ENCODE measurements at places on chromosomes 12 and 14.

GRCh38 chr14:26415618-26416123, 182.2 kb downstream of the NOVA1 start:
- no peak for DNase-seq

DNA sequence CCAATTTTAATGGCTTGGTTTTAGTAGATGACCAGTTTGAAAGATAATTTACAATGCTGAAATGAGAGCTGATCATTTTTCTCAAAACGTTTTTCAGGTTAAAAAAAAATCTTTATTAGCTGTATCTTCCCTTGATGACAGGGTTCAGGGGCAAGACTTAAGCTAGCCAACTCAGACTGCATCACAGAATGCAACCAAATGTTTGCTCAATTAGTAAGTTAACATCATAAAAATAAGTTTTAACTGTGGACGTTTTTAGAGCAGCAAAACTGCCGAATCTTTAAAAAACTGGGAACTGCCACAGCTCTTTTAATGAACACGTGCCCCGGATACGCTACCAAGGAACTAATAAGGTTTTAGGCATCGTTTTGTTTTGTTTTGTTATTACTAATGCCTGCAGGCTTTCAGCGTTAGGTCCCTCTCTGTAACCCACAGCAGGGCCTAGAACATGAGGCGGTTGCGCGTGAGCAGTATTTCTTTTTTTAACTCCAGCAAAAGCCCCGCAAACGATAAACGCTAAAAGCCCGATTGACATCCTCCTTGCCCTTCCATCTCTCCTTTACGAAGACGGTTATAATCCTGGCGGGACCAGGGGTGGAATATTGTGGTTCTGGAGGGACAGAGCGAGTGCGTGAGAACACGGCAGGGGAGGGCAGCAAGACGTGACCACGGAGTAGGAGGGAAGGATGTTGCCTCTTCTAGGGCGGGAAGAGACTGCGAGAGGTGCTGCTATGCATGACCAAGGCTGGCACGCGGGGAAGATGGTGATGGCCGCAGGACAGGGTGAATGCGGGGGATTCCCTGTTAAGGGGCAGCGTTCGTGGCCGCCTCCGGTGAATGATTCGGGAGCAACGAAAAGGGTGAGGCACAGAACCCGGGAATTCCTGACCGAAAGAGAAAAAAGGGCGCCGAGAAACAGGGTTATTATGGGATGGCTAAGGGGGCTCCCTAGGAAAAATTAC, 652 bp downstream of the SUPT16H start:
- DNase-seq: peak; percentile 17

DNA sequence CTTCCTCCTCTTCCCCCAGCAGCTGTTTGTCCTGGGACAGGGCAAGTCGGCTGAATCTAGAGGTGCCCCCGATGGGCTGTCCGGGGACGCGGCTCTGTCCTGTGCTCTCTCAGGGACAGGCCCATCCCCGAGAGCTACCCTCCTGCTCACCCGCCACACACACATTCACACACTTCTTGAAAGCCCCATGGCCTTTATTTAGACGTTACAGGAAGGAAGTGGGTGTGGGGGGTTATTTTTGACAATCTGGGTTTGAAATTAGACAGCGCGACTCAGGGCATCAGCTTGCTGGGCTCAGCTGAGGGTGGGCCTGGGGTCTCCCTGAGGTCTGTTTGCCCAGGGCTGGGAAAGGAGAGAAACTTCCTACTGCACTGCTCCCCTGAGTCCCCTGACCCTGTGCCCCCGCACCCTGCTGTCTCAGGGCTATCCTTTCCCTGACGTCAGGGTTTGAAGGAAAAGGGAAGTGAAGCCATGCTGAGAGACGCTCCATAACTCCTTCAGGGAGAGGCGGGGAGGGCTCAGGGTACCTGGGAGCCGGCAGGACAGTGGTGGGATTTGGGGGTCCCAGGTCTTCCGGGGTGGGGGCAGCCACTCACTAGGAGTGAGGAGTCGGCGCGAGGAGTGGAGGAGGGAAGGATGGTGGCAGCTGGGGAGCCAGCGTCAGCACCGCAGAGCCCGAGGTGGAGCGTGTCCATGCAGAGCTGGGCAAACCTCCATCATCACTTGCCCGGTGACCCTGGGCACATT, 8.1 kb downstream of the PTPN6 start:
- peak; percentile 64 for DNase-seq

DNA sequence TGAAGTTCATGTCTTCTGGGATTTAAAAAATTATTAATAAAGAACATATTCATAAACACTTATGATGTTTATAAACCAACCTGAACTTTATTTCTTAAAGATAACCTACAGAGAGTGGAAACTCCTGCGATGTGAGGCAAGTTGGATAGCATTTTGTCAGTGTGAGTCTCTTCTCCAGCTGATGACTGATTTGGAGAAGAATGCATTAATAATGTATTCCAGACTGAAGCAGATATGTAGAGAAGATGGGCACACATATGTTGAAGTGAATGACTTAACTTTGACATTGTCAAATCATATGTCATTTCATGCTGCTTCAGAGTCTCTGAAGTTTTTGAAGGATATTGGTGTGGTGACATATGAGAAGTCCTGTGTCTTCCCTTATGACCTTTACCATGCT, 7.3 kb downstream of the HELB start:
- DNase-seq: no peak

DNA sequence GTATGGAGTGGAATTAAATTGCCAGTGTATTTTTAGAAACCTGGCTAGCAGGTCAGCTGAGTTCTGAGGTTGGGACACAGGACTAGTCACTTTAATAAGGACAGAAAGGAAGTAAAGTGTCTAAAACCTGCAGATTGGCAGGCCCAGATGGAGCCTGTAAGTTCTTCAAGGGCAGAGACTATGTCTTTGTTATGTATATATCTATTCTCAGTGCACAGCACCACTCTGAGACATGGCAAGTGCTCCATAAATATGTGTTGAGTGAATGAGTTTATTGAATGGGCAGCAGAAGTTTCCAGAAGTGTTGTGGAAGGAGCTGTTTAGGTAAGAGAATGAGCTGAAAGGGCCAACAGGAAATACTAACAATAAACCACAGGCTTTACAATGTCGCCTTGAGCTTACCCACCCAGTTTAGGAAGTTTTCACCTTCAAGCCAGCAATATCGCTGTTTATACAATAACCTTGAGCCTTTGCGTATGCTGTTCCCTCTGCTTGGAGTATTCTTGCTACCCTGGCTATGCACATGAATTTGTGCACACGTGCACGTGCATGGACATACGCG, 109.5 kb upstream of the TMPO start:
- DNase-seq: no peak

GRCh38 chr14:77859934-77860570, 60.1 kb downstream of the ADCK1 start:
- DNase-seq: no peak

DNA sequence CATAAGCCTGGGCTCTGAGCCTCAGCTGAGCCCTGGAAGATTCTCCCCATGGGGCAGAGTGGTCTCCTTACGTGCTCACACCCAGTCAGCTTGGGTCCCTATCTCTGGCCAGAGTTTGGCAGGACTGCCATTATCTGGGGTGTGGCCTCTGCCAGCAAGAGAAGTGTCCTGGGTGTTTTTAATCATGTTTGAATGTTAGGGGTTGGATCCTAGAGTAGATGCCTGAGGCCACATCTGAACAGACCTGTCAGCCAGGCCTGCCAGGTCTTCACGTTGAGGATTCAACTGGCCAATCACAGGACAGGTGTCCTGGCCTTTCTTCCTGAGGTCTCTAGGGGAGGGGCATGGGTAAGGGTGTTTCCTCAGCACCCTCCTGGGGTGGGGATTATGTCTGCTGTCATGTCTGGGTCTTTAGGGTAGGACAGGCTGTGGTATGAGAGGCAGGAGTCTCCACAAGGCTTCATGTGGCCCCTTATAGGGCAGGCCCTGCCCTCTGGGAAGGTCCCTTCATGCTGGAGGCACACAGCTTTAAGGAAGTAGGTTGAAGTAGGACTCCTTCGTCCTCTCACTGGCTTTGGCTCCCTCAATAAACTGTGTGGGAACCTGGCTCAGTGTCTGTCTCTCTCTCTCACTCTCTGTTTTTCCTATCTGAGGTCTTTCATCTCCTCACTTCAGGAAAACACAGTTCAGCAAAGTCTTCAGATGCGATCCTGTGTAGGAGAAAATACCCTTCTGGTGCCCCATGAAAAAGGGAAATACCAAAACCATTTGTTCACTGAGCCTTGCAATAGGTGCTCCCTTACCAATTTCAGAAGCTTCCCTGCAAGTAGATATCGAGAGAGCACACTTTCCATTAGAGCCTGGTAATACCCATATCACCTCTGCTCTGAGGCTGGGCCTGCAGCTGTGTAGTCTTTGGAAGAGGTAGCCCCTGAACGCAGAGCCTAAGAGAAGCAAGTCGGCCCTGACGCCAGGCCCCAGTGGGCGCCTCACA, 6.7 kb upstream of the FITM1 start:
- no peak for DNase-seq

- no peak for DNase-seq
These were observed 152.7 kb downstream of the NTF3 start for GRCh38 chr12:5584412-5585175.

DNA sequence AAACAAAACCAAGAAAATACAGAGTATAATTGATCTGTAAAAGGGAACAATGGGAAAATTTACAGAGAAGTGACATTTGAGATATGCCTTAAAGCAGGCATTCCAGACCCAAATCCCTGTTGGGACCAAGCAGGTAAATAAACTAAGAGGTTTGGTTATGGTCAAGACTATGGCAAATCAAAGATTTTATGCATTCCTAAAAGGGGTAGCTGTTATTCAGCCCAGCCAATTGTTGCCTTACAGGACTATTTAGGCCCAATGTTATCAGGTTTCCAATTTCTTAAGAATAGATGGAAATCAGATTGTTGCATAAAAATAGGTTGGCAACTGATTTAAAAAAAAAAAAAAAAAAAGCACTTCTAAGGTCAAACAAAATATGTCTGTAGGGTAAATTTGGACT, 5.3 kb downstream of the DNAI7 start:
- no peak for DNase-seq

- DNase-seq: no peak
These were observed 395.2 kb upstream of the DCN start for GRCh38 chr12:91577586-91578539.

DNA sequence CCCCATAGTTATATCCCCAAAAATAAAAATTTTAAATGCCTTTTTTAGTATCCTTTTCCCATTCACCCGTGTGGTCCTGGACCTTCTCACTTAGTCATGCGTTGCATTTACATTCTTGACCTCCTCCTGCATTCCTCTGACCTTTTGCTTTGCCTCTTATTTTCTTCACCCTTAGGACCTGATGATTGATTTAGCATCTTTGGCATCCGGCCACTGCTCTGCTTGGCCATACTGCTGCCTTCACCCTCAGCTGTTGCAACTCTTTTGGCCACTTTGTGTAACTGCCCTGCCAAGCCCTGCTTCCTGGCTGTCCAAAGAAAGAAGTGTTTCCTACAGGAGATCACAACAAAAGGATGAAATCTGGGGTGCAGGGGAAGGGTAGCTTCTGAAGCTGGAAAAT, 48.8 kb upstream of the SLC38A4 start:
- DNase-seq: no peak

GRCh38 chr14:35404449-35405303, at the start of gene NFKBIA:
TSS of gene NFKBIA (minus strand) at chr14:35404749. CDS start at chr14:35404644, 105 bp downstream.
- peak; percentile 93 for DNase-seq

GRCh38 chr12:32535288-32535999, 136.1 kb downstream of the FGD4 start:
- DNase-seq: no peak

DNA sequence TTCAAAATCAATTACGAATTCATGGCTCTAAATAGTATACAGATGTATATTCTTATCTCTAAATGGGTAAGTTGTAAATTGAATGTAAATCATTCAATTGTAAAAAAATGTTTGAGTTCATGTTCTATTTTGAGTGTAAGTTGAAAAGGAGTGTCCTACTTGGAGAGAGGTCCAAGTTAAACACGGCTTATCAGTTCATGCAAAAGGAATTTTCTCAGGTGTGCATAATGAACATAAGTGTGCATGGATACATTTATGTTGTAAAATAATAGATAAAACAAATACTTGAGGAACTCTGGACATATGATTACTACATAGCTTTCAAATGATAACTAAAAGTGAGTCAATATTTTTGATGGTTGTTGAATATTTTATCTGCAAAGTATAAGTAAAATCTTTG, 79.5 kb downstream of the PPFIA2 start:
- DNase-seq: no peak

Measured in activated T-cell treated with anti-CD3 and anti-CD28 coated beads for 1 hour (primary cell).